ENCODE measurements at places on chromosomes 6 and 20.

- peak; percentile 51 for DNase-seq
These were observed 91.7 kb upstream of the ELOVL5 start for GRCh38 chr6:53440336-53440945.

GRCh38 chr20:55746723-55747122 lies 258.6 kb downstream of the CBLN4 start:
- DNase-seq = no peak

- DNase-seq = peak; percentile 43
These were observed 6.2 kb downstream of the LINC00237 start for GRCh38 chr20:21099751-21100577.

DNA sequence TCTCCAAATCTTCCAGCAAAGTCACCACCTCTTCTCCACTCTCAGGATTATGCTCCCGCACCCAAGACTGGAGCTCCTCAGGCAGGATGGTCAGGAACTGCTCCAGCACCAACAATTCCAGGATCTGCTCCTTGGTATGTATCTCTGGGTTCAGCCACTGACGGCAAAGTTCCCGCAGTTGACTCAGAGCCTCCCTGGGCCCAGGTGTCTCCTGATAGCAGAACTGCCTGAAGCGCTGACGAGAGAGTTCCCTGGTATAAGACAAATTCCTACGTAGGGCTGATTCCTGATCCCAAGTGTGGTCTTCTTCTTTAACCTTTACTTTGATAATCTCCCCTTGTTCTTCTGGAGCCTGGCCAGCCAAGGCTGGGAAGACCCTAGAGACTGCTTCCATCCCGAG lies 60.6 kb downstream of the GPX5 start:
- DNase-seq = no peak

GRCh38 chr6:97109444-97109843 lies 173.6 kb downstream of the MMS22L start:
- no peak for DNase-seq

GRCh38 chr6:133097208-133097607 lies 143.9 kb upstream of the EYA4 start:
- DNase-seq = no peak

DNA sequence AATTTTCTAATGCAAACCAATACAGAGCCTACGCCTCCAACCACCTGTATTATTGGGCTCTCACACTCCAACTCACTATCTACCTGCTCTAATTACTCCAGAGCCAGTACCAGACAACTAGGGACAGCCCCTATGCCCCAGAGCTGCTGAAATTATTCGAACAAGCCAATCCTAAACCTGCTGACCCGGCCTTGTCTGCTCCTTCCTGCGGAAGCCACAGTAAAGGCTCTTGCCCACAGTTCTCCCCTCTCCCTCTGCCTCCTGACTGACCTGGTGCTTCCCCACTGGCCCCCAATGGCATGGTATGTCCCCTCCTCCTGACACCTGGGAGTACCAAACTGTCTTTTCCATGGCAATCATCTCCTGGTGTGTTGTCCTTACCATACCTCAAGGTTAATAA lies 4.1 kb upstream of the TOX2 start:
- DNase-seq = no peak

All from AML-193 (cell line).